Amniotic epithelial cell (primary cell): ENCODE measurements at places on chromosomes 5 and 9.

DNA sequence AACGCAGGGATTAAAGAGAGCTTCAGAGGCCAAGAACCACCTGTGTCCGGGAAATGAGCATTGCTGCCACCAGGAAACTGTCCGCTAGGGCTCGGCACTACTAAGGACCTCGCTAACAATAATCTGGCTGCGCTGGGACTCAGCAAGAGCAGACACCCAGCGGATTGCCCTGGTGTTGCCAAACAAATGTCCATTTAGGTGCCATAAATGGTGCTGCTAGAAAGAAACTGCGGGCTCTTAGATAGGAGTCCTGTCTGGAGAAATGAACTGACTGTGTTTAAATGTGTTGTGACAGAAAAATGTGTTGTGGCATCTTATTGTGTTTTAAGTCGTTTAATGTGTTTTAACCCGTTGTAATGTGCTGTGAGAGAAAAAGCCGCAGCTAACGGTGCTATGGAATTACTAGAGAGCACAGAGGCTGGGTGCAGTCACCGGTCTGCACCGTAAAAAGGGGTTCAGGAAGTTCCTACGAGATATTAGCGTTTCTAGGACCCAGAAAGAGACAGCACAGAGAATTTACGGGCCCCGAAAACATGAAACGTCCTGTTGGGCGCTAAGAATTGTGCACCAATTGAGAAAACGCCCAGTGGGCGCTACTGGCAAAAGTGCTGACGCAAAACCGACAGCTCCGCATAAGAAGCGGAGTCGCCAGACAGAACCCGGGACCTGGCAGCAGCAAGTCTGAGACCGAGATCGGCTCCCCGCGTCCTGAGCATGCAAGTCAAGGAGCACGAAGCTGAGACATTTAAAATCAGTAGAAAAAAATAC lies 90.6 kb downstream of the ANXA2R start:
- peak; percentile 71 for DNase-seq

- peak; percentile 41 for DNase-seq
Observed at GRCh38 chr9:89592963-89593726, 11.7 kb upstream of the GADD45G start.

DNA sequence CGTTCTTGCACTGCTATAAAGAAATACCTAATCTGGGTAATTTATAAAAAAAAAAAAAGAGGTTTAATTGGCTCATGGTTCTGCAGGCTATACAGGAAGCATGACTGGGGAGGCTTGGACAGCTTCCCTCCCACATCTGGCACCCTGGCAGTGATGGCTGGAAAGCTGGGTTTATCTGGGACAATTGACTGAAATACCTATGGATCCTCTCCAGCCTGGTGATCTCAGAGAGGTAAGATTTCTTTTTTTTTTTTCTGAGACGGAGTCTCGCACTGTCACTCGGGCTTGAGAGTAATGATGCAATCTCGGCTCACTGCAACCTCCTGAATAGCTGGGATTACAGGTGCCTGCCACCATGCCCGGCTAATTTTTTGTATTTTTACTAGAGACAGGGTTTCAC lies 22.7 kb upstream of the UGCG start:
- no peak for DNase-seq

GRCh38 chr5:60143942-60144549 lies 250.5 kb upstream of the PDE4D start:
- DNase-seq = no peak

DNA sequence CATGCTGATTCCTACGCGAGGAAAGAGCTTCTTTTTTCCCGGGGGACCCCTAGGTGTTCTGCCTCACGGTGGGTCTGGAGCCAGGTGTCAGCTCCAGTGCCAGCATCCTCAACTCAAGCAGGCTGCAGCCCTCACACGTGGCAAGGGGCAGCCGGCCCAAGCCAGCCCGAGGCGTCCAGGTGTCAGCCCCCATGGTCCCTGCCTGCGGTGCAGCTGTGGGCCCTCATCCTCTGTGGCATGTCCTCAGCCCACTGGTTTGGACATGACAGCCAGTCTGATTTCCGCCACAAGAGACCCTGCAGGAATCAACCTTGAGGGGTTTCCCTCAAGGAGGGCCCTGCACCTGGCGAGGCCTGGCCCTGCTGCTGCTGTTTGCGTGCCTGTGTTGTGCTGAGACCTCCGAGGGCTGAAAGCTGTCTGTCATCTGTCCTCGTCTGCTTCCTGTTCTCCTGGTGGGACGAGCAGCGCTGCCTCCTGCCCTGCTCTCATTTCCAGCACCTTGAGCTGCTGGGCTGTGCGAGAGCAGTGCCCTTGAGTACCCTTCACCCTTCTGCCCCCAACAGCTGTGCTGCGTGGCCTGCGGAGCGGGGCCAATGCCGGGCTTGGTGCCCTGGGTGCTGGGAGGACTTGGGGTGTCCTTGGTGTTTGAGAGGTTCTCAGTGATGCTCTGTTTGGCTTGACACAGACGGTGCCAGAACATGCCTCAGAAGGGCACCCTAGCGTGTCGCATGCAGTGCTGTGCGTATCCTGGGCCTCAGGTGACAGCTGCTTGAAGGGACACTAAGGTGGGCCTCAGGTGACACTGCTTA lies 137.6 kb downstream of the CACNA1B start:
- DNase-seq = no peak

GRCh38 chr5:148934895-148935400 lies 108.5 kb downstream of the ADRB2 start:
- DNase-seq = peak; percentile 10

- peak; percentile 52 for DNase-seq
Observed at GRCh38 chr5:42912184-42912798, 100.6 kb upstream of the SELENOP start.

- no peak for DNase-seq
Observed at GRCh38 chr9:124739360-124739759, 31.8 kb downstream of the NR6A1 start.

DNA sequence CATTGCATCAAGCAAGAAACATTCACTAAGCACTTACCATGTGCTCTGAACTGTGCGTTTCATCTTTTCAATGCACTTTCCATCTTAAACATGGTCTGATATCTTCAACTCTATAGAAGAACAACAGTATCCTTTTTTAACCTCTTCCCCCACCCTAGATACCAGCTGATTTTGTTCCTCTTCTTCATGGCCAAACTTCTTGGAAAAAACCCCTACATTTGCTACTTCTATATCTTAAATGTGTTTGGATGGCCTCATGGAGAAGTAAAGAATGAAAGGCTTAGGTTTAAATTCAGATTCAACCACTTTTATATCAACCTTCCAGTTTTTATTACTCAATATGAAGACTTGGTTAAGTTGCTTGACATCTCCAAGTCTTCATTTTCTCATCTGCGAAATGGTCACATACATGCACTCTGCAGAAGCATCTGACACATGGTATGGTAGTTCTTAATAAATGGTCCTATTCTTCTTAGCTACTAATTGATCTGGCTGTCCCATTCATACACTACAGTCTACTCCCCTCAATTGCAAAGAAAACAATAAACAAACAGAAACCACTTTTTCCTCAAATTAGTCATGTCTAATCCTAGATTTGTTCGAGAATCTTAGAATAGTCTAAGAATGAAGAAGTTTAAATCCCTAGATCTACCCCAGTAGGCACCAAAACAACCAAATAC lies 59.4 kb downstream of the FYB1 start:
- no peak for DNase-seq

- DNase-seq = peak; percentile 90
Observed at GRCh38 chr5:120599576-120599975, 135.5 kb downstream of the PRR16 start.

DNA sequence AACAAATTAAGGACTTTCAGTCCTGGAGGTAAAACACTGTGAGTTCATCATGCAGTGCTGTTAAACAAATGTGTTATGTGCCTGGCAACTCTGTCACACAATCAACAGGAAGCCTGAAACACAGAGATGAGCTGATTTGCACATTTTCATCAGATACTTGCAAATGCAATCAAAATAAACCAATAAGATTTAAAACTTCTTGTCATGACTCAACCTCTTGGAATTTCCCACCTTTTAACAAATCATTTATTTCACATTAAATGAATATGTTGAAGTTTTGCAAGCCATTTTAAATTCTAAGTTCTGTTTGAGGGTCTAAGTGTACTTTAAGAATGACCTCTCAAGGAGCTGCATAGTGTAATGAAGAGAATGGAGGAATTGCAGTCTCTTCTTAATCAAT lies 64.4 kb downstream of the ANXA1 start:
- no peak for DNase-seq

- DNase-seq = no peak
Observed at GRCh38 chr5:59864718-59865117, 28.8 kb downstream of the PDE4D start.

DNA sequence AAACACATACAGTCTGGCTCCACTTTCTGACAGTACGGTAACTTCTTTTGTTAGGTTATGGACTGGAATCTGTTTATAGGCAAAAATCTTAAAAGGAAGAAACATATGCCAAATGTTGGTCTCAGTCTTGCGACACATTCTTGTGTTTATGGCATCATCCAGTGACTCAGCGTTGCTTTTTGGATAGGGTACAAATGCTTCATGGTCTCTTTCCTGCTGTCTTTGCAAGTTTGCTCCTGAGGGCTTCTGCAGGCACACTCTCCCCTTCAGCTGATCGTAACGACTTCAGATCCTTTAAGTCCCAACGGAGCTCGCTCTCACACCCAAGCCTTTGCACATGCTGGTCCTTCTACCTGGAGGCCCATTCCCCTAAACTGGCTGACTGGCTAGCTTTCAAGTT lies 23.6 kb upstream of the TNFSF8 start:
- DNase-seq = peak; percentile 68

DNA sequence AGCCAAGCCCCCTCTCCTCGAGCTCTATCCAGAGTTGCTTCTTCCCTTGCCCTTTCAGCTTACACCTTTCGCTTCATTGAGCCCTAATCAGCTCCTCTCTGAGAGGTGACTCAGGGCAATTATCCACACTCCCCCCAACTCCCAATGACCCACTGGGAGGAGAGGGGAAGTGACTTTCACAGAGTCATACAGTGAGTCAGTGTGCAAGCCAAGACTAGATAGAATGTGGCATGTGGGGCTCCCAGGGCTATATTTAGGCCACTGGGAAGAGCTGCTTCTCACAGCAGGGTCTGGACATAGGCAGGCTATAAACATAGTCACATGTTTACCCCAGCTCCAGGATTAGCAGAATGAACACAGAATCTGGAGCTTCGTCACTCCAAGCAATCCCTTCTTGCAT lies 57.4 kb downstream of the NRG2 start:
- DNase-seq = peak; percentile 29

GRCh38 chr5:129125819-129126218 lies 31.3 kb downstream of the ISOC1 start:
- no peak for DNase-seq

DNA sequence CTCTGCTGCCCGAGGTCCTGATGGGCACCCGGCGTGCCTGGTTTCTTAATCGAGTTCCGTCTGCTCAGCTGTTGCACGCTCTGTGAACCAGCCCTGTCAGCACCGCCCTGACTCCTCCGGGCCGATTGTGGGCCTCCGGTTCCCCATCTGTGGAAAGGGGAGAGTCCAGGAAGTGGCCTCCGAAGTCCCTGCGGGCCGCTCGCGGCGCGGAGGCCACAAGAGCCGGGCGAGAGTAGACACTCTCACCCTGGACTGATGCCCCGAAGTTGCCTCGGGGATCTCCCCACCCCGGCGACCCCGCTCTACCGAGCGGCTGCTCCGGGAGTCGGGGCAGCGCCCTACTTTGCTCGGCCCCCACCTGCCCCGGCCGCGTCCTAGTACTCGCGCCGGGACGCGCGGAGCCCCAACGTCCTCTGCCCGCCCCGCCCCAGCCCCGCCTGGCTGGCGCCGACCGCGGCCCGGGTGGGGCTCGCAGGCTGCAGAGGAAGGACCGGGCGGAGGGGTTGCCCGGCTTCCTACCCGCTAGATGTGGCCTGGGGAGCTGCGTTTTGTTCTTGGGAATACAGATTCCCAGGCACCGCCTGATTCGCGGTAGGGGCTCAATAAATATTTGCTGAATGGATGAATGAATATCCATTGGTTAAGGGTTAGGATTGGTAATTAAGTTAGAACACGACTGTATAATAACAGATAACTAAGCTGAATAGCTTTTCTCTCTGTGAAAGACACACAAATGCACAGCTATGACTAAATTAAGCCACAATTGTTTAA lies 935 bp upstream of the ZNF367 start:
- peak; percentile 9 for DNase-seq

DNA sequence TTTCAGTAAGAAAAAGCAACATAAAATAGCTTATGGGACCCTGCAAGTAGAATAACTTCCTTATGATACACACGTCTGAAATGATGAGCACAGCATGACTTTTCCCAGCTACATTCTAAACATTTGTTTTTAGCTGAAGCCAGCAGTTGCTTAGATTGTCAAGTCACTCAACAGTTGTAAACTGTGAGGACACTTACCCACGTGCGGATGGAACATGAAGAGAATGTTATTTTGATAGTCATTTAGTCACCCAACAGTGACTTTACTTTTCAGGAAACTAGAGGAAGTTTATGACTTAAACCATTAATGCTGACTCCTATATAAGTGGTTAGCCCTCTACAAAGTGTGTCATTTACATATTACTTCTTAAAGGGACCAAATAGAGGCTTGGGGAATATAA lies 3.0 kb downstream of the HACD4 start:
- no peak for DNase-seq

DNA sequence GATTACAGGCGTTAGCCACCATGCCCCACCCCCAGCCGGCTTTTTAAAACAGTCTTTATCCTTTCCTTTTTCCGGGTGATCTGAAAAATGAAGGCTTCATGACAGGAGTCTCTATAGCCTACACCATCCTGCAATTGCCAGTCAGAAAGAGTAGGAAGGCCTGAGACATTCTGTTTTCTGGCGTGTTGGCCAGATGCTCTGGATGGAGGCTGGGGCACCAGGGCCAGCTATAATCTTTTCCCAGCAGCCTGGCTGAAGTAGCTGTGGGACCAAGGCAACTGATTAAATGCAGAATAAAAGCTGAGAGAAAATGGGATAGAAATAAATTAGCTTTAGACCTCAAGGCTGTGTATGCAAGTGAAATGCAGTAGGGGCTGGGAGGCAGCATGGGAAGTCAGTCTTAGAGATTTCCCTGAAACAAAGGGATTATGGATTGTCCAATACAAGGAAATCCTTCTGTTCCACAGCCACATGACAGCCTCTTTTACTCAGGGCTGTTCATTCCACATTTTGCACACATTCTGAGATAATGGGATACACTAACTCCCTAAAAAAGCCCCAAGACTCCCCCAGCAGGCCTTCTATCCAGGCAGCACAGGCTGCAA lies 116.0 kb upstream of the LRRTM2 start:
- no peak for DNase-seq

GRCh38 chr9:13412331-13412730 lies 132.8 kb upstream of the MPDZ start:
- DNase-seq = no peak

DNA sequence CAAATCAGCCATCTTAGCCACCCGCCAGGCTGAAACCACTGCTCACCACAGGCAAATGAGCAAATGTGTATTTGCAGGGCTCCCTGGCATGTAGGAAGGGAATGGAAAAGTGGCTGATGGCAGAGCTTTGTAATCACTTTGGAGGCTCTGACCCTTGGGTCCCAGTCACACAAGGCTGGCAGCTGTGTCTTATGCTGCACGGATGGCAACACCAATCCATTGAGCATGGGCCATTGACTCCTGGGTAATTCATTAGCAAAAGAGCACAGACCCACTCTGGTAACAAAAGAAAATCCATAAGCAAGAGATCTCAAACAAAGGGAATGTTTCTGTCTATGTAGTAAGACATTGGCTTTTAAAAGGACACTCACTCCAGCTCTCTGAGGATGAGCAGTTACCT lies 57.6 kb downstream of the SPOCK1 start:
- no peak for DNase-seq
